A172 (cell line): ENCODE measurements at places on chromosomes 5 and 9.

DNA sequence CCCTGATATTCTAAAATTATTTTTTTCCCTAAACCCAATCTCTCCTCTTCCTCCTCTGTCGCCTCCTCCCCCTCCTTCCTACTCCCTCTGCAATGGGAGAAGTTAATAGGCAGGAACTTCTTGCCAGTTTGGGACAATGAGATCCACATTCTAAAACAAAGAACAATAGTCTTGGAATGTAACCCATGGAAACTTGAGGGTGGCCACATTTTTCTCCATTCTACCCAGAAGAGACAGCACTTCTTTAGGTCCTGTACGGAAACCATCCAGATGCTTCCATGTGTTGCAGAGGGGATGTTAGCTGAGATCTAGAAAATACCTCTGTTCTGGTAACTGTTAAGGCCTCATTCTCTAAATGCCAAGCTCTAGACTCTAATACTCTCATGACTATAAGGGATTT is 10.0 kb downstream of the SPARC start:
- peak; percentile 53 for DNase-seq

DNA sequence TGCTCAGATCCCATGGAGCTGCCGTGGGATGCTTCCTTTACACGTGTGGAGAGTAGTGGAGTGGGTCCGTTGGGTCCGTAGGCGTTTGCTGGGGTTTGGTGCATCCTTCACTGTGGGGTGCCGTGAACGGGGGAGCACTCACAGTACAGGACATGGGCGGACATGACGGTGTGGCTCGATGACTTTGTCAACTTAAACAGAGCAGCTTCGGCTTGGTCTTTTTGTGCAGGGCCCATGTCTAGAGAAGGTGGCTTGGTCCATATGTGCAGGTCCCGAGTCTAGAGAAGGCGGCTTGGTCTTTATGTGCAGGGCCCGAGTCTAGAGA is 26.4 kb upstream of the EXOC3 start:
- DNase-seq: no peak

DNA sequence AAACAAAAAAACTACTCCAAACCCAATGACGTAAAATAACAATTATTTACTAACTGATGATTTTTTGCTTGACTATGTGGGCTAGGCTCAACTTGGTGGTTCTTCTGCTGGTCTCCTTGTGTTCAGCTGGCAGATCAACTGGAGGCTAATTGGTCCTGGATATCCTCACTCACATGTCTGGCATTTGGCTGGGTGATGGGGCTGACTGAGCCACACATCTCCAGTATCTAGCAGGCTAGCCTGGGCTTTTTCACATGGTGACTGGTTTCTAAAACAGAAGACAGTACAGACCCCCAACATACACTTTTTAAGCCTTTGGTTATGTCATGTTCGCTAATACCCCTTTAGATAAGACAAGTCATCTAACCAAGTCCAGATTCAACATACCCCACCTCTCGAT is 104.7 kb upstream of the PRRC1 start:
- no peak for DNase-seq

DNA sequence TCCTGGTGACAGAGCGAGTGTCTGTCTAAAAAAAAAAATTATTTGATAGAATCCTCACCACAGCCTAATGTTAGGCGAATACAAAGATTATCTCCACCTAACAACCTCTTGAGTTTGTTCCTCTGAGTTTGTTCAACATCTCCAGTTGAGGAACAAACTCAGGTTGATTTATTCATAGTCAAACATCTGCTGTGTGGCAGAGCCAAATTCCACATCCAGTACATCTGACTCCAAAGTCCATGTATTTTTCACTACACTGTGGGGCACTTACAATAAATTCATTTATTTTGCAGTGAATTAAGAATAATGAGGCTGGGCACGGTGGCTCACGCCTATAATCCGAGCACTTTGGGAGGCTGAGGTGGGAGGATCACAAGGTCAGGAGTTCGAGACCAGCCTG is 53.3 kb downstream of the KIF24 start:
- no peak for DNase-seq

- no peak for DNase-seq
Measured at GRCh38 chr9:96122282-96122681, 179.7 kb downstream of the HSD17B3 start.

- DNase-seq: no peak
Measured at GRCh38 chr5:66633754-66634153, 37.6 kb downstream of the MAST4 start.

DNA sequence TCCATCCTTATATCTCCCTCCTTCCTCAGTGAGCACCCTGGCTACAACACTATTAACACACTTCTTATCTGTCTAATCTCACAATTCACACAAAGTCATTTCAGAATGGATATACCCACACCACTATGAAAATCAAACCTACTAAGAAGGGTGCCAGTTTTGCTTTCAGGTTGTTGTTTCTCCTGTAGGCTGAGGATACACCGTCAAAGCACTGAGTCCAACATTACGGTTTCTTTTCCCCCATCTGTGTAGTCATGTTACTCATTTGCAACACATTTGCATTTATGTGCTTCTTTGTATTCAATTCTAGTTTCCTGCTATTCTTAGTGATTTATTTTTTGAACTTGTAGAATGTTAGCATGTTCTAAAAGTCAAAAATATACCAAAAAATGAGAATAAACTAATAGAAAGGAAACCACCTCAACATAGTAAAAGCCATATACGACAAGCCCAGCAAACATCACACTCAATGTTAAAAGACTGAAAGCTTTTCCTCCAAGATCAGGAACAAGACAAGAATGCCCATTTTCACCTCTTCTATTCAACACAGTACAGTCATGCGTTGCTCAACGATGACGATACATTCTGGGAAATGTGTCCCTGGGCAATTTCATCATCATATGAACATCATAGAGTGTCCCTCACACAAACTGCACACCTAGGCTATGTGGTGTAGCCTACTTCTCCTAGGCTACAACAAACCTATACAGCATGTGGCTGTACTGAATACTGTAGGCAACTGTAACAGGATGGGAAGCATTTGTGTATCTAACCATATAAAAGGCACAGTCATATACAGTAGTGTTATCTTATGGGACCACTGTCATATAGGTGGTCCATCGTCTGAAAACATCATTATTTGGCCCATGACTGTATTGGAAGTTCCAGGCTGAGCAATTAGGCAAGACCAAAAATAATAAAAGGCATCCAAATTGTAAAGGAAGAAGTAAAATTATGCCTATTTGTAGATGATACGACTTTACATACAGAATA is 6.3 kb downstream of the ROR2 start:
- no peak for DNase-seq

DNA sequence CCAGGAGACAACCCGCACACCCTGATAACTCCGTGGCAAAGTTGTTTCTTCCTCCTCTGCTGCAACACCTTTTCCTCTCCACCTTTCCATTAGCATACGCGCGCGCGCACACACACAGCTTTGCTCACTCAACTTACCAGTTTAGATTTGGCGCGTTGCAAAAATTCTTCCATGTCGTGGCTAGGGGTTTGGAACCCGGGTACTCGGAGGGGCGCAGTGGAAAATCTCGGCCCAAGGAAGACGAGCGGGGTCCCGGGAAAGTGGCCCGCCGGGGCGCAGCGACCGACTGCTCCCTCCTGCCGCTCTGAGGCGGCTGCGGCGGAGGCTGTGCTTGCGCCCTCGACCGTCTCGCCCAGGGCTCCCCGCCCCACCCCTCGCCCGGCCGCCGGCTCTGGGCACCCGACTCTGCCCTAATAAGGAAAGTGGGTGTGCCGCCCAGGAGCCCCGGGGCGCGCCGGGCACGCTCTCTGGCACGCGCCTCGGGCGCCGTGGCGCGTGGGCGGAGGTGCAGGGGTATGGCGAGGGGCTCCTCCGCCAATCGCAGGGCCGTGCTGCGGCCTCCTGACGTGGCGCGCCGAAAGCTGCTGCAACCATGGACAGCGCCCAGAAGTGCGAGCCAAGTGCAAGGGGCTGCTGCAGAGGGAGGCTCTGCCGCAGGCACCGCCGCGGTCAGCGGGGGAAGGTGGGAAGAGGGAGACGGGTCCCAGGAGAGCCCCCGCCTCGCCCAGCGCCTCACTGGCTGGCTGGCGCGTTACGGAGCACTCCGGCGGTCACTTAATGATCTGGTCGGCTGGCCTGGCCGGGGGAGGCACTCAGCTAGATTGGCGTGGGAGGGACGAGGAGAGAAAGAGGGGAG is at the start of gene PRUNE2:
PRUNE2 (minus strand) TSS at position 324 of the 856 bp plus-strand sequence; CDS start at position 173, 151 bp downstream.
- peak; percentile 75 for DNase-seq
